ENCODE measurements at places on chromosomes 2 and 18. TPM values are rescaled to one million over a fixed set of nuclear protein-coding genes. Genes with fewer than 3 reads are reported as not detected.

The FSHR gene
- 0.07 TPM for total RNA-seq

The RBMS1 gene
- 63.4 TPM for total RNA-seq

The WNT10A gene
- not detected for total RNA-seq

The TMEM37 gene
- 2.7 TPM for total RNA-seq

The LYG1 gene
- total RNA-seq = 1.3 TPM

The ASXL2 gene
- total RNA-seq = 14.2 TPM

The DUSP19 gene
- total RNA-seq = 0.70 TPM

The SLC4A3 gene
- 3.4 TPM for total RNA-seq

The ANKRD62 gene
- total RNA-seq = not detected

The ADAM23 gene
- total RNA-seq = 9.5 TPM
